Dermis microvascular lymphatic vessel endothelial cell (primary cell): ENCODE measurements at places on chromosomes 1 and 21. TPM values are rescaled to one million over a fixed set of nuclear protein-coding genes. Genes with fewer than 3 reads are reported as not detected.
A peak's percentile ranks its signal among the peaks of the same experiment; 100 is the strongest.

Gene SPATA45
- not detected in 2 replicates for total RNA-seq

Gene C8B
- total RNA-seq: not detected in 2 replicates

Gene C1orf94
- total RNA-seq: not detected in 2 replicates

Gene LCE1B
- not detected in 2 replicates for total RNA-seq

Gene C1orf167
- 0.25 and 0.26 TPM in 2 replicates for total RNA-seq

Gene AIM2
- total RNA-seq: not detected in 2 replicates

Gene DUSP23
- 14.9 and 18.1 TPM in 2 replicates for total RNA-seq

Gene NBL1
- total RNA-seq: 91.4 and 236 TPM in 2 replicates

Gene CYP4A11
- not detected in 2 replicates for total RNA-seq

Gene ITPKB
- total RNA-seq: 23.6 and 31.6 TPM in 2 replicates

Gene NR0B2
- total RNA-seq: not detected in 2 replicates

Gene PDE4B
- 76.5 and 173 TPM in 2 replicates for total RNA-seq

Gene RASAL2
- total RNA-seq: 12.6 and 19.1 TPM in 2 replicates

Gene CFHR3
- total RNA-seq: under 0.01 TPM in 1 of 2 replicates, not detected in the other

Gene C1orf116
- total RNA-seq: not detected in 2 replicates

- DNase-seq: no peak
Measured at GRCh38 chr21:15468368-15468767, 261.4 kb upstream of the USP25 start.

- DNase-seq: peak; percentile 78
Measured at GRCh38 chr1:169546087-169546995, 39.9 kb downstream of the F5 start.

GRCh38 chr21:36477001-36477400 lies 2.9 kb downstream of the CLDN14 start:
- no peak for DNase-seq

DNA sequence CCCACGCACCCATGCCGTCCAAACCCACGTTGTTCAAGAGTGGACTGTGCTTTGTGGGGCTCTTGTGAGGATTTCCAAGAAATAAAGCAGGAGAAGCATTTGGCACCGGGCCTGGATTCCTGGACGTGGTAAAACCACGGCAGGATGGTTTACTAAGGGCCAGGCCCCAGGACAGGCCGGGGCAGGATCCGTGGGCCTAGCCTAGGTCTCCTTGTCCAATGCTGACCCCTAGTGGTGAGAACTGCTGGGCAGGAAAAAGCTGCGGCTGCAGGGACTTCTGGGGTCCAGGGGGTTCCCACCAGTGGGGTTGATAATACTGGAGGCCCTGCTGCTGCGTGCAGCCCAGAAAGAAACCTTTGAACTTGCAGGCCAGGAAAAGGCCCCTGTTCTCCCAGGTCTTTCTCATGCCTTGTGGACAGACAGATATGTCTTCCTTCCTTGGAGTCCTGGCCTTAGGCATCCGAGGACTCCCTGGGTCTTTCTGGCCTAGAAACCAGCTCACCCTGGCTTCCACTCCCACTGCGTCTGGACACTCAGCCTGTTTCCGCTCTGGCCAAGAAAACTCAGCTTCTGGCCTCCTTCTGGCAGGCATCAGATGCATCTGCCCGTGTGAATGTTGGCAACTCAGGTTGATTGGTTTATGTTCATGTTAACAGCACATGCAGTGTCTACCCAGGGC lies 106.9 kb upstream of the TMEM51 start:
- peak; percentile 48 for DNase-seq

- DNase-seq: no peak
Measured at GRCh38 chr1:67945733-67946374, 104.6 kb downstream of the DIRAS3 start.

DNA sequence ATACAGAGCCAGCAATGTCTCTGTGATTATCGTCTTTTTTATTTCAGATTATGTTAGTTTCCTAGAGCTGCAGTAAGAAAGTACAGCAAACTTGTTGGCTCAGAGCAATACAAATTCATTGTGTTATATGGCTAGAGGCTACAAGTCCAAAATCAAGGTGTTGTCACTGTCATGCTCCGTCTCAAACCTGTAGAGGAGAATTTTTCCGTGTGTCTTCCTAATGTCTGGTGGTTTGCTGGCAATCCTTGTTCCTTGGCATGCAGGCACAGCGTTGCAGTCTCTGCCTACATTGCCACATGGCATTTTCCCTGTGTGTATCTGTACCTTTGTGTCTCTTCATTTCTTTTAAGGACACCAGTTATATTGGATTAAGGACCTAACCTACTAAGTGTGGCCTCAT lies 244.4 kb downstream of the LRRIQ3 start:
- DNase-seq: no peak

DNA sequence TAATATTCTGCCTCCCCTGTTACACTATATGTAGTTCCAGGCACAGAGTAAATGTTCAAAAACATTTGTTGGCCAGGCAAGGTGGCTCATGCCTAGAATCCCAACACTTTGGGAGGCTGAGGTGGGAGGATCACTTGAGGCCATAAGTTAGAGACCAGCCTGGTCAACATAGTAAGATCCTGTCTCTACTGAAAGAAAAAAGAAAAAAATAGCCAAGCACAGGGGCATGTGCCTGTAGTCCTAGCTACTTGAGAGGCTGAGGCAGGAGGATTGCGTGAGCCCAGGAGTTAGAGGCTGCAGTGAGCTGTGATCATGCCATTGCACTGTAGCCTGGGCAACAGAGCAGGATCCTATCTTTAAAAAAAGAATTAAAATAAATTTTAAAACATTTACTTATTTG lies 57.6 kb upstream of the SIM2 start:
- DNase-seq: no peak

DNA sequence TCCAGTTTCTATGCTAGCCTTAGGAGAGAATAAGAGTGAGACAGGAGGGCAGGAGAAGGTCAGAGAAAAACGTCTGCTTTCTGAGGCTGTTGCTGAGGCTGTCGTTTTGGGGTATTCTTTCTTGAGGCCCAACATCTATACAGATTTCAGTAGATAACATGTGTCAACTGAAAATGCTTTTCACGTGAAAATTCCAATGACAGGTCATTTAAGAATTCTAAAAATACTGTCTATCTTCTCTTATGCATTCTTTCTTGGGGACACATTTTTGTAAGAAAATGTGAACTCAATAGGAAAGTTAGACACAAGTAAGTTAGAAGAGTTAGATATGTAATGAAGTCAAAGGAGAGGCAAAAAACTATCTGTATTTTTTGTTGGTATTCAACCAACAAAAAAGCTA lies 150.8 kb downstream of the TGFB2 start:
- DNase-seq: no peak

DNA sequence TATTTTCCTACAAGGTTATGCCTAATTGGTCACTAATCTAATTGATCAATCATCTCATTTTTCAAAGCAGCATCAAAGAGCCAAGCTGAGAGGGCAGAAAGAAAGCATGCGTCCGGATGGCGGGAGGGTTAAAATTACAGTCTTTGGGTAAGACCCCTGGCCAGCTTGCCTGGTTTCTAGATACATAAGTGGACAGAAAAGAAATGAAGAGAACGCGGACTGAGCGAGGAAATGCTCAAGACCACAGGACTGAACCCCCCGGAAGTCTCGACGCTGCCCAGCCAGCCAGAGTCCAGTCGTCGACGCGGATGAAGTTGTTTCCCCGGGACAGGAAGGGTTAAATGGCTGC lies 297.2 kb downstream of the OMA1 start:
- no peak for DNase-seq

- no peak for DNase-seq
Measured at GRCh38 chr1:192626366-192627179, 9.4 kb upstream of the RGS13 start.

GRCh38 chr1:204261266-204261665 lies 47.5 kb upstream of the GOLT1A start:
- no peak for DNase-seq

DNA sequence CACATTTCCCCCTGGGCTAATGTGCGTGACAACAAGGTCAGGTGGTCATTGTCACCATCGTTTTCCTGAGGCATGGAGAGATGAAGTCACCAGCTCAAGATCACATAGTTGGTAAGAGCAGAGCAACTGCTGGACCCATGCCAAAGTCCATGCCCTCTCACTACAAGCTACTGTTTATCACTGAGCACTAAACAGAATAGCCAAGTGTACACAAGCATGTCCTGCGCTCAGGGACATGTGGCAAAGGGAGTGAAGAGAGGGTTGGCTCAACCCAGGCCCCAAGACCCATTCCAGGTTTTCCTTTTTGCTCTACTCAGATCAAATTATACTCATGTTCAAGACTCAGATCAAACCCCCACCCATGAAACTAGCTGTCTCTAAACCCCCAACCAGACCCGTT lies 20.8 kb downstream of the LRRC52 start:
- DNase-seq: no peak

GRCh38 chr21:18951271-18952038 lies 547.9 kb upstream of the TMPRSS15 start:
- DNase-seq: no peak

DNA sequence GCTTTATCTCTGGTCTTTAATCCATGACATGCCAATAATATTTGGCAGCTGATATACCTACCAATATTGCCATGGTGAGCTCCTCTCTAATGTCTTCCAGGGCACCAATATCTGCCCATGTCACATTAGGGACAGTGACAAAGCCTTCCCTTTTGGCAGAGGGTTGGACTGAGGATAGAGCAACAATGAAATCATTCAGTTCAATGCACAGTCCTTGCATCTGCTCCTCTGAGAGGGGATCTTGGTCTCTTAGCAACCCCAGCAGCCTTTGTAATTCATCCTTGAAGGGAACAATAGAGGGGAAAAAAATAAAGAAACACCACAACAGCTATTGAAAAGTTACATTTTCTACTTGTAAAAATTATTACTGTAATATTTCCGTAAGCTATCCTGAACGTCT lies 42.3 kb downstream of the NVL start:
- no peak for DNase-seq

- no peak for DNase-seq
Measured at GRCh38 chr21:46020581-46020980, 39.0 kb downstream of the COL6A1 start.

GRCh38 chr21:45709173-45709572 lies 65.6 kb downstream of the PCBP3 start:
- no peak for DNase-seq

GRCh38 chr1:23168079-23168444 lies 594 bp downstream of the LUZP1 start:
- DNase-seq: peak; percentile 60

DNA sequence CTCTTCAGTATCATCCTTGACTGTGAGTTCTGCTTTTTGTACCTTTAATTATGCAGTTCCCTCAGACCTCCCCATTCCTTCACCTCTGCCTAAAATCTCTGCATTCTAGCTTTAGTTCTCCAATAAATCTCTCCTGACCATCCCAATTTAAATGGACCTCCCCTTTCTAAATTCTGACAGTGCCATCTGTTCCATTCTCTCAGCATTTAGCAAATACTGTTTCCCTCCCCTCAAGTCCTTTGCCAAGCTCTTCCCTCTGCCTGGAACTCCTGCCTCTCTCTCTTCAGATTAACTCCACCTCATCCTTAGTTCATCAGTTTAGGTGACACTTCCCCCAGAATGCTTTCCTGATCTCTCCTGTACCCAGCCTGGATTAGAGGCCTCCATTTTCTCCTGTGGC lies 54.0 kb upstream of the JUN start:
- no peak for DNase-seq

- DNase-seq: no peak
Measured at GRCh38 chr21:36918291-36918690, 48.2 kb downstream of the HLCS start.

- no peak for DNase-seq
Measured at GRCh38 chr1:209584231-209584672, 738 bp downstream of the CAMK1G start.

GRCh38 chr1:37940299-37940947 lies 6.4 kb downstream of the INPP5B start:
- DNase-seq: no peak

- DNase-seq: no peak
Measured at GRCh38 chr1:193932979-193933378, 746.6 kb upstream of the B3GALT2 start.

DNA sequence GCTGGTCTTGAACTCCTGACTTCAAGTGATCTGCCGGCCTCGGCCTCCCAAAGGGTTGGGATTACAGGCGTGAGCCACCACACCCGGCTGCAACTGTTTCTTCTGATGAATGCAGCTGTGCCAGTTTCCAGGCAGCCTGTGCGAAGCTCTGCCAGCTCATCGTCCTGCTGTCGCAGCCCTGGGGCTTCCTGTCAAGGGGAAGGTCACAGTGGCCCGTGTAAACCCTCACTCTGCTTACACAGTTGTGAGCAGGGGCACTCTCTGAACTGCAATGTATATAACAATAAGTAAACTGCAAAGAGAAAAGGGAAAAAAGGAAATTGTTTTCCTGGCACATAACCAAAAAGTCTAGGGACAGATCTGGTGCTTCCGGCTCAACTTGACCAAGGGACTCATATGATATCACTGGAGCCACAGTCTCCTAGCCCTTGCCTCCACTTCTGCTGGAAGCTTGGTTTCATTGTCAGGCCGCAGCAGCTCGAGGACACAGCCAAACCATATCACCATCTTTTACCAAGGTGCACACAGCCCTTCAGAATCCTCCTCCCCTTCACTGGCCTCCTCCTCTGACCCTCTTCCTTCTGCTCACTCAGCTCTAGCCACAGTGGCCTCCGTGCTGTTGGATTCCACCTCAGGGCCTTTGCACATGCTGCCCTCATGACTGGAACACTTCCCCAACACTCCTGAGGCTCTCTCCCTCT lies 22.8 kb upstream of the LBR start:
- DNase-seq: no peak

DNA sequence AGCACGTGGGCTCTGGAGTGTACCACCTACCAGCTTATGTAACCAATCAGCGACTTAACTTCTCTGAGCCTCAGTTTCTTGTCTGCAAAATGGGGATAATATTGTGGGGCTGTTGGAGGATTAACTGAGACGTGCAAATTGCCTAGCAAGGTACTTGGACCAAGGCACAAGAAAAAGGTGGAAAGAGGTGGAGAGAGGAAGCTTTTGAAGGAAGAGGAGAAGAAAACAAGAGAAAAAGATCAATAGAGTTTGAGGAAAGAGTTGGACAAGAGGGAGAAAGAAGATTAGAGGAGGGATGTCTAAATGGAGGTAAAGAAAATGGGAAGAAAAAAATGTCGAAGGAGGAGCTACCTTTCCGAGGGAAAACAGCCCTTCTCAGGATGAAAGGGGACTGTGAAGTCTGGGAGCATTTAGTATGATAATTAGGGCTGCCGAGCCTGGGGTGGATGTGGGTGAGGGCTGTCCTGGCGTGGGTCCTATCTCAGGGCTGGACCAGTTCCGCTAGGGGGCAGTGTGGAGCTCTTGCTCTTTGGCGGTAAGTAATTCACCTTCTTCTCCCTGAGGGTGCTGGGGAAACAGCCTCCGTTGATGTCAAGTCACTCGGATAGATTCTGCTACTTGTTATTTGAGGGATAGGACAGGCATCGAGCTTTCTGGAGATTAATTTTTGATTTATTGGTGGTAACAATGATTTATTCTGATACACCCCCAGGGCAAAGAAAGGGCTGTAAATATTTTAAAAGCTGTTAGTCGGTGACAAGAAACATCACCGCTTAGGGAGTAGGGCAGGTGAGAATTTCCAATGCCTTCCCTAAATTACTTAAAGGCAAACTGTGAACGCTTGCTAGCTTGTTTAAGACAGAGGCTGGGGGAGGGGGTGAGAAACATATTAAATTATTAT lies 79.0 kb upstream of the NFASC start:
- peak; percentile 64 for DNase-seq
